ENCODE measurements at places on chromosomes 3 and 15.
A peak's percentile ranks its signal among the peaks of the same experiment; 100 is the strongest.

DNA sequence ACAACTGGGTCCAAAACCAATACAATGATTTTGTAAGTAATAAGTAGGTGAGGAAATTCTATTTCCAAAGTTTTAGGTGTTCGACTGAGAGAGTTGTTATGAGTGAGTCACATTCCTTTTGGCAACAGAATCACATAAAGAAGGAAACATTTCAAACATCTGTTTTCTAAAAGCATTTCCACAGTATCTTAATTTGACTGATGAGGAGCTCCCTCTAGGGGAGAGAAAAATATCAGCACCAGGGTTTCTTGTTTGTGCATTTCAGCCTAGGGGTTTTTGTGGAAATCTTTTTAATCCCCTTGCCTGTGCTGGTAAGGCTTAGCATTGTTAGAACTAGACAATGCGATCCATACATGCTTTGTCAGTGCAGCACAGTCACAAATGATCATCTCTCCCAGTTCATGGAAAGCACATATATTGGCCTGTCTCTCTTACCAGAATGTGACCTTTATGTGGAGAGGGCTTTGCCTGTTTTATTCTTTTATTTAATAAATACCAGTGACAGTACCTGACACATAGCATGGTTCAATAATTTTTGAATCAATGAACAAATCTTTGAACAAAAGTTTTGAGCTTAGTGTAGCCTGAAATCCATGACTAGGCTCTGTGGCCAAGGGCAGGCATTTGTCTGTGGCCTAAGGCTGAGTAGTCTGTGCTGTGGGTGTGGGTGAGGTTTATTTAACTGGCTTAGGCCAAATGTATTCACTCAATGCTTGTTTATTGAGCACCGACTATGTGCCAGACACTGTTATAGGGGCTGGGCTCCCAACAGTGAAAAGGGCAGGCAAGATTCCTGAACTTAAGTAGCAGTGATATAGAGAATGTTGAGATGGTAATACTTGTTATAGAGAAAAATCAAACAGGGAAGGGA, 21.1 kb upstream of the IQCF6 start:
- DNase-seq: peak; percentile 59

DNA sequence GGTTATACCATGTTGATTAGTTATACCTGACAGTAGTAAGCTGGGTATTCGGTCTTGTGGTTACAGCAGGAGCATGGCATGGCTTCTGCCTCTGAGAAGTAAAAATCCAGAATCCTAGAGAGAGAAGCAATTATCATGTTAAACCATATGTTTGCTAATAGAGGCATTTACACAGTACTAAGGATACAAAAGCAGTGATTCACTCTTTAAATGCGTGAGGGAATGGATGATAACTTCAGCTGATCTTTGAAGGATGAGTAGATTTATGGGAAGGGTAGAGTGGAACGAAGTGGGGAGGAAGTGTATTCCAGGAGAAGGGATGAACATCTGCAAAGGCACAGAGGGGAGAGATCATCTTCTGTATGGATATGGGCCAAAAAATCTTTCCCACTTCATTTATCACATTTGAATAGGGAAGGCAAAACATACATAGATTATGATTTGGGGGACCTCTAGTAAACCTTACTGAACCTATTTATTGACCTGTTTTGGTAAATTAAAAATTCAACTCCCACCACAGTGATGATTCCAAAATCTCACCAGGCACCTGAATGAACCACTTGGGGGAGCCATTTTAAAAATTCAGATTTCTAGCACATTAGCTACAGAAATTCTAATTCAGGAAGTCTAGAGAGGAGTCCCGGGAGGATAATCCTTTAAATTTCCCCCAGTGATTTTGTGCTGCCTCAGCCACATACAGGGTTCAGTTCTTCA, 35.1 kb downstream of the IGSF10 start:
- DNase-seq: no peak

GRCh38 chr15:64233299-64233698, 70.5 kb upstream of the PPIB start:
- DNase-seq: no peak

- DNase-seq: no peak
Measured at GRCh38 chr3:140595295-140595694, 82.6 kb upstream of the TRIM42 start.

DNA sequence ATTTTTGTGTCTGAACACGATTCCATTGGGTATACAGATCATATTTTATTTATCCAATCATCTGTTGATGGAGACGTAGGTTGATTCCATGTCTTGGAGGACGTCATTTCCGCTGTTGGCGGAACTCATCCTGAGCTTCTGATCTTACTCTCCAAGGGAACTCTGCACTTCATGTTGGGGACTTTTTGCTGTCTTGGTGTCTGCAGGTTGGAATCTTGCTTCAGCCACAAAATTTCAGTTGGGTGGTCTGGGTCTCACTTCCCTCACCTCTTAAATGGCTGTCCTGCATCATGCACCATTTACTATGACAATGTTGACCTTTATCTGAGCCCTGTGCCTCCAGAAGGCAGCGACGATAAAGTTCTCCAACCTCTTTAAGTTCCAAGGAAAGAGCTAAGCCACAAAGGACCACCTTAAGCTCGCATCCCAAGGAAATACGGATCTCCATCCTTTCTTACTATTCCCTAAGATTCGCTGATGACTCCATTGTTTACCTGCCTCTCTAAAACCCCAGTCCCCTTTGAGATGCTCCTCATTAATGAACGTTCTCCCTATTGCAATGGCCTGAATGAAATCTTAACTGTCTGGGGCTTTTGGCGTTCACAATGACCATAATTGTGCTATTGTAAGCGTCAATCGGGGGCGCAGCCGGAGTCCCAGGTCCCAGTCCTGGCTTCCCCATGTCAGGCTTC, 23.1 kb upstream of the RNU6-1 start:
- no peak for DNase-seq

DNA sequence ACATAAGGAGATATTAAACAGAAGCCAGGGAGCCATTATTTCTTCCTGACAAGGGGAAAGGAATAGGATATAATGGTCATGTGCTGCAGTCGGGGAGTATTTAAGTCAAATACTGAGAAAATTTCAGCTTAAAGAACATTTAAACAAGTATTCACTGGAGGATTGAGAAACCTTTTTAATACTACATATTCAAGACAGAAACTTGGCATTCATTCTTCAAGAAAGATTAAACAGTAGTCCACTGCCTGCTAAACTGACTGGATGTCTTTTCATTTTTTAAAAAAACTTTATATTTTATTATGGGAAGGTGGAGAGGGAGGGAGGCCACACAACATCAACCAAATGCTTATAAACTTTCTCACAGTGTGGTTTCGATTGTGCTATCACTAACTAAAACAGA, 107.4 kb upstream of the CBLB start:
- no peak for DNase-seq

- DNase-seq: no peak
Measured at GRCh38 chr3:194281766-194282165, 69.4 kb downstream of the CPN2 start.

DNA sequence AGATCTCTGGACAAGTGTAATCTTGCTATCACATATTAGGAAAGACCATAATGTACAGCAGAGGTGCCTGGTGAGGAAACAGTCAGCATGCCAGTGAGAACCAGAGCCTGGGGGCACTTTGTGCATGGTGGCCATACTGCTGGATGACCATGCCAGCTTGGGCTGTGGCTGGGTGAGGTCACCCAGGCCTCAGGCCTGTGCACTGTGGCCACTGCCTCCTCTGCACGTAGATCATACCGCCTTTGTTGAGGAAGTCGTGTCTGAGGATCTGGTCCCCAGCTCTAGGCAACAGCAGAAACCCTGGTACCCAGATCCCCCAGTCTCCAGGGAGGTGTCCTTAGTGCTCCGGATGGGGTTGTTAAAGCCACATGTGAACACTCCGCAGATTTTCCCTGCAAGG, 38.9 kb downstream of the ZNF710 start:
- no peak for DNase-seq

GRCh38 chr15:69138963-69139362, 21.5 kb upstream of the GLCE start:
- DNase-seq: no peak

- no peak for DNase-seq
Measured at GRCh38 chr3:118550556-118550955, 484.1 kb downstream of the IGSF11 start.

DNA sequence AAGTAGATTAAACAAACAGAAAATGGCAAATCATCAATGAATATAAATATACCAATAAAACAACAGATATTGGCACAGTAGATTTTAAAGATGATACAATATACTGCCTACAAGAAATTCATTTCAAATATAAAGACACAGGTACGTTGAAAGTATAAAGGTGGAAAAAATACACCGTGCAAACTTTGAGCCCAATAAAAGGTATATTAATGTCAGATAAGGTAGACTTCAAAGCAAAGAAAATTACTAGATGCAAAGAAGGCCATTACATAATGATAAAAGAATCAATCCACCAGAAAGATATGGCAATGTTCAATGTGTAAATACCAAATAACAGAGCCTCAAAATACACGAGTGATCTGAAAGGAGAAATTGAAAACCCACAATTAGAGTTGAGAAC, 34.3 kb upstream of the VIPR1 start:
- DNase-seq: no peak

DNA sequence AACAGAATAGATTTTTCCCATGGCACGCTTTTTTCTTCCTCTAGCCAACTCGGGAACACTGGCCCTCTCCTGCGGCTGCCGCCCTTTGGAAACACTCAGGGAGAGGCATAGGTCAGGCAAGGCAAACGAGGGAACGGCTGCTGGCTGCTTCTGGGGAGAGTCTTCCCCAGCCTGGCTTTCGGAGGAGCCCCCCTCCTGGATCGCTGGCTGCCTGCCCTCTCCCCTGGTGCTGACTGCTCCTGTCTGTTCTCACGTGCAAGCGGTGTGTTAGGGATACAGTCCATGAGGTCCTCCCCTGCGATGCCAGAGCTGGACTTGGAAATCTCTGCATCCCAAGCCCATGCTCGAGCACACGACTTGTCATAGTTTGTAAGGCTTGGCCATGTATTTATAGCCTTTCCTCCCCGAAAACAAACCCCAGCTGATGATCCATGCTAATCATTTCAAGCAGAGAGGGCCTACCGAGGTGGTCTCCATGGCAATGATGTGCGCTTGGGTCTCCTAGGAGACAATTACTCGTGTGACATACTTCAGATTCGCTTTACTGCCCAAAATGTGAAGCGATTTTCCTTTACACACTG, 315.6 kb upstream of the ATP10A start:
- no peak for DNase-seq

- DNase-seq: no peak
Measured at GRCh38 chr3:13718000-13718399, 161.9 kb downstream of the WNT7A start.

DNA sequence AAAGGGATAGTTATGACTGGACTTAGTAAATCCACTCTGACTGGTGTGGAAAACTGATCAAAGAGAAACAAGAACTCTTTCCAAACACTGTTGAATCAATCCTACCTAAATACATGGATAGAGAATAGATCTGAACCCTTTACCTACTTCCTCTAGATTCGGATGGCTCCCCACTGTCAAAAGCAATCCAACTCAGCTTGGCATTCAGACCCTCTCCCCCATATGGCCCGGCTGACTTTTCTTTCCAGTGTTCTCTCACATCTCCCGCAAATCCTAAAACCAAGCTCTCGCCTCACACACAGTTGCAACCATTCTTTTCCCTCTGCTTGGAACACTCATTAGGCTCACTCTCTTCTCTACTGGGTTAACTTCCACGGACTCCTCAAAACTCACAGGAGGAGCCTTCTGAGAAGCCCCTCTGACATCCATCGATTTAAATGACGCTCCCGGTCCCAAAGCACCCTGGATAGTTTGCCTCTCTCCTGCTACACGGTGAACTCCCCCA, 639 bp downstream of the SPICE1 start:
- no peak for DNase-seq

DNA sequence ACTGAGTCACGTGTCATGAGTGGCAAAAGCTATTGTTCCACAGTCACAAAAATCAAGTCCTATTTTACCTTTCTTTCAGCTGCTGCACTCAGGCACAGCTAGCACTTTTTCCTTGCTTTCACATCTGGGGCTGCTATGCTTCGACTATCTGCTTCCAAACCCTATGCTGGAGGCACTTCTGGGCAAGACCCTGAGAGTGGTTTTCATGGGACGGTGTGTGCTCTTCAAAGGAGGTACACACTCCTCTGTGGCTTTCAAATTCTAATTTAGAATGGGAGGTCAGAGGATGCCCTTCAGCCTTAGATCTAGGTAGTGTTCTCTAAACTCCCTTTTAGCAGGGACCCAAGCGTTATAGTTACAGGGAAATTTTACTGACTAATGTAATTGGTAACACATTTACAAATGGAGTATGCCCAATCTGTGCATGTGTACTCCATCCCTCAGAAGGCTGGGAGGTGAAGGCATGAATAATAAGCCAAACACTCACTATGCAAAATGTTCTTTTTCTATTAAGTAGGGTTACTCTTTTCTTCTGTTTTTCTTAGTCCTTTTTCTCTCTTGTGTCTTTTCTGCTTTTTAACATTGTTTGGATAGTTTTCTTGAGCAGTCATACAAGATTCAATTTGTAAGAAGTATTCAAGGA, 188.3 kb downstream of the LSAMP start:
- DNase-seq: peak; percentile 17

- DNase-seq: peak; percentile 46
Measured at GRCh38 chr15:85582131-85583079, 202.0 kb downstream of the AKAP13 start.

- no peak for DNase-seq
Measured at GRCh38 chr3:125179143-125179883, 33.2 kb downstream of the SLC12A8 start.

GRCh38 chr3:55884491-55885285, 397.6 kb upstream of the WNT5A start:
- DNase-seq: no peak

GRCh38 chr3:113421082-113421481, 20.2 kb downstream of the CFAP44 start:
- no peak for DNase-seq

DNA sequence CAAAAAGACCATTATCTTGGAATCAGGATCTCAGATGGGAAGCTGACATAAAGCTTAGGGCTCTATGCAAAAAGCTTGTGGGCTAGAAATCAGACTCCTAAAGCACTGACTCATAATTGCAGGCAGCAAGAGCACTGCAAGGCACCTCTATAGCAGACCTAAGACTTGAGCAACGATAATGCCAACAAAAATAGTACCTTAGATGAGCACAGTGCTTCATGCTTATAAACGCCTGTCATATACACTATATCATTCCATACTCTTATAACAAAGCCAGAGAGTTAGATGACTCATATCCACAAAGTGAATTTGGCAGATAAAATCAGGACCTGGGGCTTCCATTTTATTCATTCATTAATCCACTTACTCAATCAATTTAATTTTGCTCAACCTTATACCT, 560.8 kb downstream of the MCTP2 start:
- no peak for DNase-seq

DNA sequence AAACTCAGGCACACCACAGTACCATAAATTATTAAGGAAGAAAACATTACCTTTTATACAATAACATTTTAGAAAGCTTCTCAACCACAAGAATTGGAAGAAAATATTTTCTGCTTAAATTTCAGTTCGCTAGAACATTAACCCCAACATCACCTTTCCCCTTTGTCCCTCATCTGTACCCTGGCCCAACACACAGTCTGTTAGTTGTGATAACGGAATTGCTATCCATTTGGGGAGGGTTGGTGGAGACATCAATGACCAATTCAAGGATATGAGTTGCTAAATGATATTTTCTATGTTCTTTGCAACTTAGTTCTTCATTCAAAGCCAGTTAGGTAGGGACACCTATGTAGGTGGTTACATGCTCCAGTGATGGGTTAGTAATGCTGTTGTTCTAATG, 5.8 kb downstream of the EID1 start:
- DNase-seq: no peak

GRCh38 chr15:98000249-98001203, 40.0 kb downstream of the ARRDC4 start:
- DNase-seq: no peak

GRCh38 chr15:82040862-82041261, 5.0 kb downstream of the MEX3B start:
- no peak for DNase-seq
